Panc1 (cell line): ENCODE measurements at places on chromosomes 16 and 17. TPM values are rescaled to one million over a fixed set of nuclear protein-coding genes. Genes with fewer than 3 reads are reported as not detected.
A peak's percentile ranks its signal among the peaks of the same experiment; 100 is the strongest.

GRCh38 chr16:85856585-85856984, 42.4 kb upstream of the IRF8 start:
- DNase-seq = no peak

GRCh38 chr16:28062847-28063521, 530 bp downstream of the GSG1L start:
- no peak for DNase-seq

Gene TMEM235
- not detected for total RNA-seq

Gene PDE6G
- 0.85 TPM for total RNA-seq

- no peak for DNase-seq
These were observed 3.8 kb downstream of the HEATR9 start for GRCh38 chr17:35864853-35865252.

- DNase-seq = no peak
These were observed 17.8 kb upstream of the SLC6A4 start for GRCh38 chr17:30253312-30253711.

DNA sequence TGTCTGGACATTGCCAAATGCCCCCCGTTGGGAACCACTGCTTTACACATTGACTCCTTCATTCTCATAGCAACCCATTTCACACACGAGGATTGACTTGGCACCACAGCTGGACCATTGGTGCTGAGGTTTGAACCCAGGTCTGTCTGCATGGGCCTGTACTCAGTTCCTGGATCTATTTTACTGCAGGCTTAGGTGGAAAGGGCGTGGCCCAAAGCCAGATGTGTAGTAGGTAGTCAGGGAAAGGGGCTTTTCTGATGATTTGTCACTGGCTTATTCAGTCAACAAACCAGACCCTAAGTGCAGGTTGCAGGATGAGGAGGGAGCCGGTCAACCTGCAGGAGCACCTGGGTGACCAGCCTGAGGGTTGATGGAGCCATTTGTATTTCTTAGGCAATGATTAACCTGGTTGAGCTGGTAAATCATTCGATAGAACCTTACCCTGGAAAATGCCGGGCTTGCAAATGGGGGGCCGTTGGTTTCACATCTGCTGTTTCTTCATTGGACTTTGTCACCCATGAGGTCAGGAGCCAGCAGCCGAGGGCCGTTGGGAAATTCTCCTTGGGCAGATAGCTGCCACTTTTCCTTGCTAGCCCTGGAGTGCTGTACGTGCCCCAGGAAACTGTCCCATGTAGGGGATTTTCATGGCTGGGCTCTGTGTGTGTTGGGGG, 104.4 kb downstream of the CMIP start:
- no peak for DNase-seq

Gene CDT1
- total RNA-seq = 39.9 TPM

- DNase-seq = peak; percentile 13
These were observed 37.7 kb downstream of the DUSP14 start for GRCh38 chr17:37527249-37527851.

Gene TBC1D3I
- 0.54 TPM for total RNA-seq

GRCh38 chr17:15883617-15884111, 61.3 kb upstream of the ADORA2B start:
- peak; percentile 67 for DNase-seq

Gene CDH3
- 16.7 TPM for total RNA-seq

DNA sequence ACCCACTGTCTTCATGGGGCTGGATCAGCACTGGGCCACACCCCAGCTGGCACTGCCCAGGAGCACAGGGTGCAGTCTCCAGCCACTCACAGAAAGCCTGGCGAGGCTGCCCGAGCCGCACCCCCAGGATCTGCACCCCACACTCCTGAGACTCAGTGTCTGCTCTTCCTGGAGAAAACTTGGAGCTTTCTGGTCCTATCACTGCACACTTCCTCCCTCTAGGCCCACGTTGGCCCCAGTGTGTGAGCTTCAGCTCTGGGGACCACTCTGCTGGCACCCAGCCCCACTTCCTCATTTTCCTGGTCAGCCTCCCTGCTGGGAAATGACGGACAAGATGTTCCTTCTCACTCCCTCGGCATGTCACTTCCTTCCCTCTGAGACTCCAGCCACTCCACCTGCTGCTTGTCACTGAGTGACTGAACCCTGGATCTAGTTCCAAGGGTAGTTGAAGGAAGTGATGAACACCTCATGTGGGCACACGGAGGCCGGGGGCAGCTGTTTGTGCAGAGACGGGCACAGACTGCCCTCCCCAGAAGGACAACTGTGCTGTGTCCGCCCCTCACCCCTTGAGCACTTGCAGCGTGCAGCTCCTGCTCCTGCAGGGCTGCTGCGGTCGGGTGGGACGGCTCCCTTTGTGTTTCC, 29.0 kb downstream of the ZC3H18 start:
- no peak for DNase-seq

DNA sequence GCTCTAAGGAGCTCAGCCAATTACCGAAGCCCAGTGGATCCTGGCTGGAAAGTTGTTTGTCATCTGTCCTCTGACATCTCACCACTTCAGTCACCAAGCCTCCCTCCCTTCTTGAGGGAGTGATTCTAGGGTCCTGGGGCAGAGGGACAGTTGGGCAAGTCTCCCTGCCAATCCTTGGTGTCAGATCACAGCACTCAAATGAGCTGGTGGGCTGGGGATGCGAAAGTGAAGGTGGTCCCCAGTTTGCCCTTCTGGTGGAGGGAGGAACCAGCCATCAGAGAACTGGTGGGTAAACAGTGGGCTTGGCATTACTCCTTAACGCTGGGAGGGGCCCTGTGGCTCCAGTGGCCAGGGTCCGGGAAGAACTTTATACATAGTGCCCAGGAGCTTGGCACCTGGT, 4.4 kb upstream of the CALB2 start:
- DNase-seq = no peak

GRCh38 chr16:51951668-51952298, 595.2 kb downstream of the TOX3 start:
- DNase-seq = no peak

Gene CEP20
- total RNA-seq = 94.3 TPM

Gene HEATR9
- not detected for total RNA-seq

Gene CDC42EP4
- 65.9 TPM for total RNA-seq

DNA sequence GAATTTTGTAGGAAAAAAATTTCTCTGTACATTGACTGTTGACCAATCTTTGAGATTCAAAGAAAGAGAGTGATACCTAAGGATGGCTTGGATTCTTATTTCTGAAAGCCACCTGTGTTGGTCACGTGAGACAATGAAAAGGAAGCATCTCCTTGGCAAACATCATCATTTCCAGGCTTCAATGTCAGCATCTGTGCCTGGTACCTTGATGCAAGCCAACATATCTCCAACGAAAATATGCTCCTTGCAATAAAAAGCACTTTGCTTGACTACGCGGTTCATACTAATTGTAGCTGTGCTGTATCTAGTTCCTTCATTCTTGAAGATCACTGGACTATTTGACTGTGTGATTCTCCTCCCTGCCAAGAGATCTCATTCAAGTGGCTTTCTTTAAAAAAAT, 503.4 kb upstream of the PSMD7 start:
- no peak for DNase-seq

DNA sequence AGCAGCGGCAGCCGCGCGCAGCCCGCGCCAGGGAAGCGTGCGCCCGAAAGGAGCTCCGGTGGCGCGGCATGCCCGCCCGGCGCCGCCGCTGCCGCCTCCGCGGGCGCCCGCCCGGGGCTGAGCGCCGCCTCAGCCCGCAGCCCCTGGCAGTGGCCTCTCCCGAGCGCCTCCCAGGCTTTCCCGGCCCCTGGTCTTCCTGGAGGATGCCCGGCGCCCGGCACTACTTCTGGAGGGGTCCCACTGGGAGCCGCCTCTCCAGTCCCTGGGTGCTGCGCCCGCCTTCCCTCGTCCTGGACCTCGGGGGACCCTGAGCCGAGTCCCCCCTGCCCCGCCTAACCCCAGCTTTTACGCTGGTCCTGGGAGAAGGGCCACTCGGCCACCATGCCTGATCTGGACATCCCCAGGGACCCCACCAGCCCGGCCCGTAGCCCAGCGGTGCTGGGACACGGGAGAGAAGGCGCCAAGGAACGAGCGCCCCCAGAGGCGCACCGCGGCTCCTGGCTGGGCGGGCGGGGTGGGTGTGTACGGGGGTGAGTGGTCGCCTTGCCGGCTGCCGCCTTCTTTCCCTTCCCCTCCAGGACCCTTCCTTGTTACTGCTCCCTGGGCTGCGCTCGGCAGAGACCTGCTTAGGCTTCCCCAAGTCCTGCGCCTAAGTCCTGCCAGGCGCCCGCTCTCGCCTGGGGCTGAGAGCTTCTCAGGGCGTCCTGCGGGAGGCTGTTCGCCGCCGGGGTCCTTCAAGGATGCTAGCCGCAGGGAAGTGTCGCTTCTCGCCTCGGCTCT, 704 bp downstream of the ASIC2 start:
- no peak for DNase-seq

- DNase-seq = no peak
These were observed 328.6 kb upstream of the PMFBP1 start for GRCh38 chr16:72500545-72500944.

Gene CCL16
- not detected for total RNA-seq

DNA sequence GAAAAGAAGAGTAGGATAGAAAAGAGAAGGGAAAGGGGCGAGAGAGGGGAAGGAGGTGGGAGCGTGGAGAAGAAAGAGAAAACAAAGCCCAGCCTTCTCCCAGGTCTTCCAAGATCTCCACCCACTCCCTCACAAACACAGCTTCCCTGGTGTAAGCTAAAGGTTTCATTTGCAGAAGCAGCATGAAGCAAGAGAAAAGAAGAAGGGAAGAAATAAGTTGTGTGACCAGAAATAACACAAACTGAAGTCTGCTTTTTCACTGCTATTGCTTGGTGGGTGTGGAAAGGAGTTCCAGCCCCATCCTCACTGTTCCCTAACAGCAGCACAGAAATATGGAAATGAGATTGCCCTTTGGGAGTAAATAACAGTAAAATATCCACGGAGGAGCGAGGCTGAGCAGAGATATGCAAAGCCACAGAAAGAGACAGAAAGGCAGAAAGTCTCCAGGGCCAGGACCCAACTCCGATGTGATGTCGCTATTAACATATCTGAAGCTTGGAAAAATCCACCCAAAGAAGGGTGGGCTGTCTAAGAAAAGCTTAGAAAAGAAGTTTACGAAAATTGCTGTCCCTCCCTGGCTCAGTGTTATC, 10.3 kb upstream of the GAS7 start:
- no peak for DNase-seq

GRCh38 chr16:86338403-86339115, 171.8 kb upstream of the FOXF1 start:
- DNase-seq = no peak

DNA sequence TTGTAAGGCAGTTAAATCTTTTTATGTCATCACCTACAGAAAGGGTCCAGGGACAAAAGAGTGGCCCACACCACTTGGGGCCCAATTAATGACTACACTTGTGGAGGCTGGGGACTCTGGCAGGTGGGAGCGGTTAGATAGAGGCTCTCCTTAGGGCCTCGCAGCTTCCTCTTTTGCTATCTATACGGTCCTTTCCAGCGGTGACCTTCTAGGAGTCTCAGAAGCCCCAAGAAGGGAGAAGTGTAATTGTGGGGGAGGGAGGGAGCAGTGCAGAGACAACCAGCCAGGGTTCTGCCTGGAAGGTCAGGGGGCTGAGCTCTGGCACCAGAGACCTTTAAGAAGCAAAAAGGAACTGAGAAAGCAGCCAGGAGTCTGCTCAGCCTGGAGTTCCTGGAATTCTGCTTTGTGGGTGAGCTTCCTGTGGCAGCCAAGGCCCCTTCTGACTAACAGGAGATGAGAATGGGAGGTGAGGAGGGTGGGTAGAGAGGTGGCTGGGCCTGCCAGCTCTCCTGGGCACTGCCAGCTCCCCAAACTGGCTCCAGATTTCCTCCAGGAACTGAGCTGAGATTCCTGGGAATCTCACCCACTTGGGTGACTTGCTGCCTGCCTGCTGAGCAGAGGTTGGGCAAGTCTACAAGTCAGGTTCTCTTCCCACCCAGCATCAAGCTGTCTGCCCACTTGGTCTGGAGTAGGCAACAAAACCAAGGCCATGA, 16.3 kb upstream of the MAP3K14 start:
- DNase-seq = no peak

GRCh38 chr17:79842656-79843473, 3.6 kb upstream of the CBX4 start:
- DNase-seq = no peak

- DNase-seq = no peak
These were observed 2.7 kb upstream of the PDE6G start for GRCh38 chr17:81659038-81659437.

Gene EMP2
- 13.8 TPM for total RNA-seq

DNA sequence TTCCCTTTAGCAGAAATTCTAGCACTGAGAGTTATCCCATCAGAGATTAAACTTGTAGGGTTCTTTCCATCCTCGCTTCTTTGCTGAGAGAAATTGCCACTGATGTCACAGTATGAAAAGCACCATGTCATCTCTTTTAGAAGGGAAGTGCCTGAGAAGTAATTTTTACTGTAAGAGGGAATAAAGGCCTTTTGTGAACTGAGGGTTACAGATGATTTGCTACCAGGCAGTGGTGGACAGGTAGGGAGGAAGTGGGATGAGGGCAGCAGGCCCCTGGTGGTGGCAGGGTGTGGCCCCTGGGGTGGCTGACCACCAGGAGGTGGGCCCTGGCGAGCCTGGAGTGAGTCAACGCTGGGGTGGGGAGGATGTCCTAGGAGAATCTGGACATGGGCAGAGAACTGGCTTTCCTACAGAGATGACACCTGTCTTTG, 6.4 kb upstream of the MILR1 start:
- no peak for DNase-seq
